Common myeloid progenitor, CD34-positive (primary cell): ENCODE measurements at places on chromosomes 13 and 19.

DNA sequence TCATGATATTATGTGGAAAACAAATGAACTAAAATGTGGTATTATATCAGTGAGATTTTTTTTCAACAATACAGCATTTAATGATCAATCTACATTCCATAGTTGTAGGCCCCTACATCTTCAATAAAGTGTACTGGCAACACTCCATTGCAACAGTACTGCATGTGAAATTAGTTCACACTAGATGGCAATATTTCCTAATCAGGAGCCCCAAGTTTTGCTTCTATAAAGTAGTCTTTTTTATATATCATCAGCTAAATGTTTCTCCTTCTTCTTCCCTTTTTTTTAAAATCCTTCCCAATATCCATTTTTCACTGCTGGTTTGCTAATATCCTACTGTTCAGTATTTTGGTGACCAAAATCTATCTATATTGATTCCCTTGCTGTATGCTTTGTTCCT lies 528.3 kb upstream of the ATXN8OS start:
- no peak for DNase-seq

DNA sequence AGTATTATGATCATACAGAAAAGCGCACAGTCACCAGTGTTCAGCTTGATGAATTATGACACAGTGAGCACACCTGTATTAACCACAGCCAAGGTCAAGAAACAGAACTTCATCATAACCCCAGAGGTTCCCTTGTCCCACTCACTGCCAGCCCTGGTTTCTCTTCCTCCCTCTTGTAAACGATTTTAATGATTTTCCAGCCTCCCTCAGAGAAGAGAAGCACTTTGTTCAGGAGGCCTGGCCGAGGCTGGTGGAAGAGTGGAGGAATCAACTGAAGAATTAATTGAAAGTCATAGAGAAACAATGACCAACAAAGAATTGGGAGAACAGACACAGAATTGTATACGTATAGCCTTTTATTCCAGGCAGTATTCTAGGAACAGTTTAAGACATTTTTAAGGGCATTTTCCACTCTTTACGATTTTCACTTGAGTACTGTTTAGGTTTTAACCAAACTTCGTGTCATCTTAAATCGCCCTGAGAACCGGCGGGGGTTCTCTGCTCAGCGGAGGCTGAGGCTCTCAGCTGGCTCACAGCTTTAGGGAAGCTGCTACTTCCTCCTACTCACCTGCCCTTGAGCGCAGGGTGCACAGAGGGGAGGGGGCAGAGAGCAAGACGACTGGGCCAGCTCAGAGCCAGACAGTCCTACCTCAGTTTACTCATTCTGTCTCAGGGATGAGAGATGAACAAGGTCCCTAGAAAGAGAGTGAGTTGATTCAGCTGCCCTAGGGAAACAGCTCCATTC lies 108.6 kb downstream of the AKAP11 start:
- peak; percentile 56 for DNase-seq

DNA sequence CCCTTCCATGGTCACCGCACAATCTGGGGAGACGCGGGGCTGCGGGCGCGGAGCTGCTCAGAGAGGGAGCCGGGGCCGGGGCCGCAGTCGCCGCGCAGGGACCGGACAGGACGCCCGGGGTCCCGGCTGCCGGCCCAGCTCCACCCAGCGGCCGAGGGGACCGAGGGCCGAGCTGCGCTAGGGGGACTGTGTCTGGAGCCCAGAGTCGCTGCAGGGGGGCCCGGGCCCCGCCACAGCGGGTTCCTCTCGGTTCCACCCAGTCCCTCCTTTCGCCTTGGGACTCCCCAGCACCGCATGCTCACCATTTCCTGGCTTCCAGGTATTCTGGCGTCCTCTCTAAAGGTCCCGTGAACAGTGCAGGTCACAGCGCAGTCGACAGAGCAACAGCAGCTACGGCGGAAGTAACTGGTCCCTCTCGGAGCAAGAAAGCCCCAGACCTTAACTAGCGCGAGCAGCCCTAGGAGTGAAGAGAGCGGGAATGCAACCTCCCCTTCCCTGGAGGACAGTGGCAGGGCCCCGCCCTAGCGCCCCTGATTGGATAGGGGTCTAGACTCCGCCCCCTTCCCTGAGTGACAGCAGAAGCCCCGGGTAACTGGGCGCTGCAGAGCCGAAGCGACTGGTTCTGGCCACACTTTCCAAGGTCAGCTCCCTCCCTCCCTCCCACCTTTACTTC lies at the start of gene ZNF878:
Gene ZNF878 (minus strand): TSS at position 465 of the 673 bp plus-strand sequence. CDS start 160 bp downstream, at position 305.
- peak; percentile 87 for DNase-seq

- DNase-seq = no peak
These were observed 5.9 kb downstream of the ZFR2 start for GRCh38 chr19:3862826-3863500.

- no peak for DNase-seq
These were observed 12.1 kb downstream of the IGFL1 start for GRCh38 chr19:46241626-46242025.

- peak; percentile 62 for DNase-seq
These were observed 2.4 kb upstream of the HSH2D start for GRCh38 chr19:16141043-16141442.

GRCh38 chr13:50290186-50290585 lies 274.9 kb downstream of the KCNRG start:
- no peak for DNase-seq

- DNase-seq = no peak
These were observed 10.5 kb downstream of the ZNF526 start for GRCh38 chr19:42230571-42230970.

- no peak for DNase-seq
These were observed 26.7 kb upstream of the CSNK1A1L start for GRCh38 chr13:37132211-37132610.

DNA sequence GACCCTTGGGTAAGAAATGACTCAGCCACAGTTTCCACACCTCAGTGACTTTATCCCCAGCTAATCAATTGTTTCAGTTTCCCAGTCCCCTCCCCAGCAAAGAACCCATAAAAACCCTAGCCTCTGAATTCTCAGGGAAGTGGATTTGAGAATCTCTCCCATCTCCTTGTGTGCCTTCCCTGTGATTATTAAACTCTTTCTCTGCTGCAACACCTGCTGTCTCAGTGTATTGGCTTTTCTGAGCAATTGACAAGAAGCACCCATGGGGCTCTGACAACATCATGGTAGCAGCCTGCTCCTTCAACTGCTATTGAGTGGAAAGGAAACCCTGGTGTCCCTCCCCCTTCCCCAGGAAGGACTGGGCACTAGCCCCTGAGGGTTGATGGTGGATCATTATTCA lies 73.7 kb downstream of the UQCRFS1 start:
- peak; percentile 7 for DNase-seq

GRCh38 chr13:99255271-99255670 lies 2.9 kb downstream of the GPR18 start:
- no peak for DNase-seq

DNA sequence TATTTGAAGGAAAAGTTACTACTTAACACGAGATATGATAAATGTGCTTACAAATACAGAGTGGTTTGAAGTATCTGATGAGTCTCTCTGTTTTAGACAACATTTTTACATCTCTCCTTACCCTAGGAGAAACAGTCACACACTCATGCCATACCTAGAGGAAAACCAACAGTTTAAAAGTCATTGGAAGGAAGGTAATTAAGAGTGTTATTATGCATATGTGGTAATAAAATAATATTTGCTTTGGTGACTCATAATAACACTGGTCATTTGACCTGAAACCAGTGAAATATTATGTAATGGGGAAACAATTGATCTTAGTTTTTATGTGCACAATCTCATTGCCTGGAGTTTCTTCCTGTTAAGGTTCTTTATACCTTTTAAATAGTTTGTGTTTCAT lies 136.9 kb upstream of the SOX21 start:
- no peak for DNase-seq

- no peak for DNase-seq
These were observed 427.1 kb upstream of the PRR20A start for GRCh38 chr13:56713656-56714055.

- no peak for DNase-seq
These were observed 4.8 kb upstream of the KCNC3 start for GRCh38 chr19:50333737-50334617.

DNA sequence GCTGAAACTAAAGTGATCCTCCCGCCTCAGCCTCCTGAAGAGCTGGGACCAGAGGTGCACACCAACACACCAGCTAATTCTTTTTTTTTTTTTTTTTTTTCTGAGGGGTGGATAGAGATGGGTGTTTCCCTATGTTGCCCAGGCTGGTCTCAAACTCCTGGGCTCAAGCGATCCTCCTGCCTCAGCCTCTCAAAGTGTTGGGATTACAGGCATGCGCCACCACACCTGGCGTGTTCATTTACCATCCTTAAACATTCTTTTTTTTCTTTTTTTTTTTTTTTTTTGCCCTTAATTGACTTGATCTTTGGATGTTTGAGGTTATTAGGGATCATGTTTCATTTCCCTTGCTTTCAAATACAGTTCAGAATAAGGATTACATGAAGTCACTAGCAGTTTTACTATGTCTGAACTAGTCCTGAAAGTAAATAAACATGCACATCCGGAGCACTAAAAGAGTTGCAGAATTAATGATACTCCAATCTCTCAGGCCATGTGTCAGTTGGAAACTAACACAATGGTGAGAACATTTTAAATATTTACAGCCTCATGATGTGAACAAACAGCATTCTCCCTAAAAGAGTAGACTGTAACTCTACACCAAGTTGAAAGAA lies 10.2 kb downstream of the UTP14C start:
- no peak for DNase-seq

DNA sequence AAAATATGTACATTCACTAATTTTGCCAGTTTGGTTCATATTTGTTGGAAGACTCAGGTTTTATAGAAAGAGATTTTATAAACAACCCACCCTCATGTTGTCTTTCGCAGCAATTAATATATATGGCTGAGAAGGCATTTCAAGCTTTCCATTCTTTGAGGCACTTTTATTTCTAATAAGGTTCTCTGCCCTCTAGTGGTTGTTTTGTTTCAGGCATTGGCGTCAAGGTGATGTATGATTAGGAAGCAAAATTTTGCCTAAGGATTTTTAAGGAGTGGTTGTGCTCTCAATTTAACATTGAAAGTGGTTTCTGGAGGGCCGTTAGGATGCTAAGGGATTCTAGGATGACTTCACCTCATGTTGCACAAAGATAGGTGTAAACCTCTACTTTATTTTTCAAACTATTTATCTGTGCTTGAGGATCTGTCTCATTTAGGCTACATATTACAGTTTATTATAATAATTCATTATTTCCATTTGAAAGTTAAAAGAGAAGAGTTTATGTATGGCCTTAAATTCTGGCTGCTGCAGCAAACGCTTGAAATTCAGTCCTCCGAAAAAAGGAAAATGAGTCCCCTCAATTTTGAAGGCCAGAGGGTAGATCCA lies 35.9 kb downstream of the OXGR1 start:
- DNase-seq = peak; percentile 53

GRCh38 chr19:50362656-50363424 lies 2.6 kb downstream of the NAPSA start:
- no peak for DNase-seq

DNA sequence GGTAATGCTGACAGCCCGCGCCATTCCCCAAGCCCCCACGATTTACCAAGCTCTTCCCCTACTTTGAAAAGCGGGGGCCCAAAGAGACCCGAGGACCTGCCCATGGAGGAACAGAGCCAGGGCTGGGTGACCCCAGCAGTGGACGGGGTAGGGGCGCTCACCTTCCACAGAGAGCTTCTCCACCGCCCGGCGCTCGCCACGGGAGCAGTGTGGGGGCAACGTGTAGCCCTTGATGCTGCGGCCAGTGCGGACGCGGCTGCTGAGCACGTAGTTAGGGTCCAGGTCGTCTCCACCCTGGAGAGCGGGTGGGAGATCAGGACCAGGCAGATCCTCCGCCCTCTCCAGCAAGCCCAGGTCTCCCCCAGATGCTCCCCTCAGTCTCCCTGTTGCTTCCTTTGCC lies 7.4 kb downstream of the CKM start:
- DNase-seq = no peak

DNA sequence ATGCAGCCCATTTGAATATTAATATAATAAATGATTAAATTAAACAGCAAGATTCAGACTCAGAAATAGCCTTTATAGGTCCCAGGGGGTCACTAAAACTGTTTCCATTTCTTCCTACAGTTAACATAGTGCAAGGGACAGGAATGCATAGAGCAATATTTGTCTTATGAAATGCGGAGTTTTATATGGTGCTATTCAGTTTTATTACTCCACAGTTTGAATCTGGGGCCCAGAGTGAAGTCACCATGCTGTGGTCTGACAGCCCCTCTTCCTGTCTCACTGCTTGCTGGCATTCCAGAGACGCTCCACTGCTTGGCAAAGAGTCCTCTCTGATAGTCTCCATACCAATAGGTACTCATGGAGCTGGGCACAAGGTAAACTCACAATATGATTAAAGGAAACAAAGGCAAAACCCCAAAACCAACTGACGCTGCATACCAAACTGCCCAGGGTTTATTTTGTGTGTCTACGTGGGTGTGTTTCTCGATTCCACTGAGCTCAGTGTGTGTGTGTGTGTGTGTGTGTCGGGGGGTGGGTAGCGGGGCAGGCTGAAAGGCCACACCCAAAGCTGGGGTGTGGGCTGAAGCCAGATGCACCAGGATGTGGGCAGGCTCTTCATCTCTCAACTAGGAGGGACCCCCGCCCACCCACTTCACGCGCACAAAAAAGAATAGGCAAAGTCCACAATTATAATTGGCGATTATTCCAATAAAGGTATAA lies 277.9 kb downstream of the TSHZ3 start:
- no peak for DNase-seq

DNA sequence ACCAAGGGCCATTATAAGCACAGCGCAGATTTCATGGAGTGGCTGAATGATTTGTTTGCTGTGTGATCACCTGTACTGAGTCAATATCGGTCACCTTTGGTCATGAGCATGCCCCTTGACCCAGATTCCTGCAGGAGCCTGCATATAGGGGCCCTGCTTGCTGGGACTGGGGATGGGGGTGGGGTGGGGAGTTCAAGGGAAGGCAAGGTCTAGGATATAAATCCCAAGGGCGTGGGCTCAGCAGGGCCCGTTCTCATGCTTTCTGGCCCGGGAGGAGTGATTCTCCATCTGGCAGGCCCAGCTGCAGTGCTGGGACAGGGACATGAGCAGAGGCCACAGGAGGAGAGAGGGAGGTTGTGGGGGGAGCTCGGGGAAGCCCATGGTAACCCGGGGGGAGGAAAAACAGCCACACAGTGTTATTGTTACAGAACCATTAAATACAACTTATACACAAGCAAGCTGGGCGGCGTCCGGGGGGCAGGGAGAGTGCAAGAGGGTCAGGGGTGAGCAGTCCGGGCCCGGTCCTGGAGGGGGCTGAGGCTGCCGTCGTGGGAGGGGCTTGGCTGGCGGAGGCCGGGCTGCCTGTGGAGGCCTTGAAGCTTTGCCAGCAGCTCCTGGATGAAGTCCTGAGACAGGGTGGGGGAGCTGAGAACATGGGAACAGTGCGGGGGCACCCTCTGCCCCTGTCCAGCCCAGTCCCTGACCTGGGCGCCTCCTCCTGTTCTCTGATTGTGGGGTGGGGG lies 5.2 kb downstream of the PPP1R14A start:
- no peak for DNase-seq

DNA sequence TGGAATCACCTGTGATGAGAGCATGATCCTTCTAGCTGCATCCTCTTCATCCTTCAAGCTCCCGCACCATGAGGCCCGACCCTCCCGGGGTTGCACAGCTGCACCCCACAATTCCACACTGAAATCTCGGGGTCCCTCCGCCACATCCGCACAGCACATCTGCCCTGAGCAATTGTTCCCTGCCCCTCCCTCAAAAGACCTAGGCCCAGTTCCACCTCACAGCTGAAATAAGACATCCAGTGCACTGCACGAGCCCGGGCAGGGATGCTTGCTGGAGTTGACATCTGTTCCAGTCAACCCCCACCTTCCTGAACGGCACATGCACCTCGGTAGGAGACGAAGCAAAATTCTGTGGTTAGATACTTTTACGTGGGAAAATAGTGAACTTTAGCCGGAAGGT lies 14.7 kb upstream of the SOX1 start:
- DNase-seq = no peak
